ENCODE measurements at places on chromosomes 11 and 22. TPM values are rescaled to one million over a fixed set of nuclear protein-coding genes. Genes with fewer than 3 reads are reported as not detected.

- ATAC-seq = no peak
Observed at GRCh38 chr11:12303421-12304149, 73.8 kb upstream of the PARVA start.

DNA sequence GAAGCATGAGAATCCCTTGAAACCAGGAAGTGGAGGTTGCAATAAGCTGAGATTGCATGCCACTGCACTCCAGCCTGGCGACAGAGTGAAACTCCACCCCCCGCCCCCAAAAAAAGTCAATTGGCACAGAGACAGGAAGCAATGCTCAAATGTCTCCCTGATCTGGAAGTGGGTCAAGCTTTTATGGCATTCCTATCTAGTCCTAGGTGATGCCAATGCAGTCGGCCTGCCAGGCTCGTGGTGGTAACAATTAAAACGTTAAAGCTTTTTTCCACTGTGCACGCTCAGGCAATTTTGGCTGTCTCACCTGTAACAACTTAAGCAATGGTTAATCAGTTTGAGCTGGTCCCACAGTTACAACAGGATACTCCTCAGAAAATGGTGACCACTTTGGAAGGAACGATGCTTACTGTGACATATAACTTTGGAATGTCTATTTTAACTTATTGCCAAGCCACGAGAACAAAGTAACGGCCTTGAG lies 18.9 kb upstream of the PISD start:
- ATAC-seq = no peak

- no peak for ATAC-seq
Observed at GRCh38 chr11:62926680-62927455, 5.7 kb upstream of the CHRM1 start.

GRCh38 chr11:47466201-47466600 lies 17.3 kb upstream of the RAPSN start:
- no peak for ATAC-seq

DNA sequence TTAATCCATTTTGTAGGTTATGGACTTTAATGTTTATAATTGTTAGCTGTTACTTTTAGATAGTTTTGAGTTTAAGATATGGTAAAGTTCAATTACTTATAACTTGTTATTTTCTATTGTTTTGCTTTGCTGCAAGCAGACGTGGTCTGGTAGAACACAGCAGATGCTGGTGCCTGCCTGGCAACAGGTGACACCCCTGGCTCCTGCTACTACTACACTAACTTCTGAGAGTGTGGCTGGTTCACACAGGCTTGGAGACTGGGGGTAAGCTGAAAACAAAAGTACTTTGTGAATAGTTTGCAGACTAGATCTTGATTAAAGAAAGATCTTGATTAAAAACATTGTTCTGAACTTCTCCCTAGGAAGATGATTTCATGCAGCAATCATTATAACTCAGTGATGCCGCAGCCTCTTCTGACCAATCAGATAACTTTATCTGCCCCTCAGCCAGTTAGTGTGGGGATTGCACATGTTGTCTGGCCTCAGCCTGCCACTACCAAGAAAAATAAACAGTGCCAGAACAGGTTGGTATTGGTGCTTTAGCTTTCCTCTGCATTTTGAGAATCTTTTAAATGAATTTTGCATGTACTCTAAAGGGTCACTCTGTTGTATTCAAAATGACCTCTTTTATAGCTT lies 90.4 kb downstream of the HIPK3 start:
- no peak for ATAC-seq

FOLR2 gene
- not detected for total RNA-seq

DNA sequence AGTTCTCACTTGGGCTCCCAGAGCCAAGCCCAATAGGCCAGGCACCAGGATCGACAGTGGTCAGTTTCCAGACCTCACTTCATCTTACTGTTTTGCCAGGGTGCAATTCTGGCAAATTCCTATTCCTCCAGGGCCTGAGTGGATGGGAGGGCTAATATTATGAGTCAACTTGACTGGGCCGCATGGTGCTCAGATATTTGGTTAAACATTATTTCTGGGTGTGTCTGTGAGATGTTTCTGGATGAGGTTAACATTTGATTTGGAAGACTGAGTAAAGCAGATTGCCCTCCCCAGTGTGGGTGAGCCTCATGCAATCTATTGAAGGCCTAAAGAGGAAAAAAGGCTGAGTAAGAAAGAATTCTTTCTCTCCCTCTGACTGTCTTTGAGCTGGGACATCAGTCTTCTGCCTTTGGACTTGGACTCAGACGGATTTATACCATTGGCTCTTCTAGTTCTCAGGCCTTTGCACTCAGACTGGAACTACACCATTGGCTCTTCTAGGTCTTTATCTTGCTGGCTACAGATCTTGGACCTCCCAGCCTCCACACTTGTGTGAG lies 132.9 kb upstream of the ZBED5 start:
- no peak for ATAC-seq

DNA sequence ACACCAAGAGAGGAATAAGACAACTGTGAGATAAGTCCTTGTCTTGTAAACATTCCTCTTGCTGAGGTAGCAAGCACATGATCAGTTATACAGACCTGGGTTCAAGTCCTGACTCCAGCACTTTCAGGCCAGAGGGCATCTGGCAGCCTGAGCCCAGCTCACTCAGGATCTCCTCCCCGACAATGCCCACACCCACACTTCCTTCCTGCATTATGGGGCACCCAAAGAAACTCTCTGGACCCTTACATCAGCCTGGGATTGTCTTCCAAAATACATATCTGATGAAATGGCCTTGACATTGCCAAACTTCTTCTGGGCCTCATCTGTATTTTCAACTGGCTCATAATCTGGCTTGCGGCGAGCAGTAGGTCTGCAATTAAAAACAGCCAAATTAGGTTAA lies 48.6 kb downstream of the ARFGAP3 start:
- ATAC-seq = no peak

- no peak for ATAC-seq
Observed at GRCh38 chr22:39207141-39208012, 37.4 kb downstream of the PDGFB start.

DNA sequence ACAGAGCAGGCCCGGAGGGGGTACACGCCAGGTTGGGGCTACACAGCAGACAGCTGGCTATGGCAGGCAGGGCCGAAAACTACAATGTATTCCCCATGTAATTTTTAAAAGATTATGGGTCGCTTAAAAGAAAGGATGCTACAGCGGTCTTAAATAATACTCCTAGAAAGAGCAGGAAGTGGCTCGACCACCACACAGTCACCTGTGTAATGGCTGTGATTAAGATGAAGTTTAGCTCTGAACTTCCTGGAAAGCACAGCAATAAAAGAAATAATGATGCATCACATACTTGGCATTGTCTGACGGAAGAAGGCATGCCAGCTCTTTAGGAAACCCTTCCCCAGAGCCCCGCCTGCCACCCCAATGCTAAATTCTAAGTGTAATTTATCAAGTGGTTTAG lies 32.6 kb downstream of the WNT11 start:
- no peak for ATAC-seq

ARCN1 gene
- total RNA-seq = 143 TPM

DNA sequence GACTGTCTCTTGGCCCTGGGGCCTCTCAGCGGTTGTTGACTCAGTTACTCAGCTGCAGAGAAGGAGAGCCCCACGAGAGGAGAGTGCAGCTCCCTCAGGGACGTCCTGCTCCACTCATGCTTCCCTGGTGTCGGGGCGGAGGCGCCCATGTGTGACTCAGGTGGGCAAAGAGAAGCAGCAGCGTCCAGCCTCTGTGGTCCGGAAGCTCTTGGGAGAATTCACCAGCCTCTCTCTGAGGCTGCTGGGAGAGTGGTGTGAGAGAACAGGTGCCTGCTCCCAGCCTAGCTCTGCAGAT lies 25.7 kb downstream of the GLB1L2 start:
- no peak for ATAC-seq

- no peak for ATAC-seq
Observed at GRCh38 chr11:115321605-115322289, 182.5 kb downstream of the CADM1 start.

- ATAC-seq = no peak
Observed at GRCh38 chr11:31500560-31500959, 8.9 kb downstream of the IMMP1L start.

B3GAT3 gene
- 71.9 TPM for total RNA-seq

ANO1 gene
- 0.11 TPM for total RNA-seq

SSH3 gene
- 15.8 TPM for total RNA-seq

SPDYC gene
- total RNA-seq = not detected

GRCh38 chr11:117796456-117796871 lies 552 bp downstream of the DSCAML1 start:
- ATAC-seq = no peak

DNA sequence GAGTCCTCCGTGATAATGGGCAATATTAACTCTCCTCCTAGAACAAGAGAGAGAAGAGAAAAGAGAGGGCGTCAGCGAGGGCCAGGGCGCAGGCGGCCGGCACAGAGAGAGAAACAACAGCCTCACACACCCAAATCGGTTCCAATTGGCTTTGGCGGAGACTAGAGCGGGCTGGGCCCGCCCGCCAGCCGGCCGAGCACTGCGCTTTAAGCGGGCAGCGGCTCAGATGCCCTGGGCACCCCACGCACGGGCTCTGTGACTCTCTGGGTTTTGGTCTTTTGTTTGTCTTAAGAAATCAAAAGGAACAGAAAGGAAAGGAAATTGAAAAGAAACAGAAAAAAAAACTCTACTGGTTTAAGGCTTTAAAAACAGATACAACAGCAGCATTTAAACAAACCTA lies 17.0 kb downstream of the SLC22A12 start:
- no peak for ATAC-seq

Measured in activated T-helper 17 cell treated with anti-CD3 and anti-CD28 coated beads, Interleukin-2, amount 50 U/mL, for 72 hours (primary cell).